ENCODE measurements at places on chromosomes 2 and 18. TPM values are rescaled to one million over a fixed set of nuclear protein-coding genes. Genes with fewer than 3 reads are reported as not detected.
A peak's percentile ranks its signal among the peaks of the same experiment; 100 is the strongest.

ST6GAL2 gene
- not detected for total RNA-seq

AGXT gene
- total RNA-seq, result not detected

TYW5 gene
- 16.1 TPM for total RNA-seq

ALLC gene
- not detected for total RNA-seq

- ATAC-seq, result peak; percentile 44
These were observed 34.0 kb downstream of the EML6 start for GRCh38 chr2:54757500-54757899.

DNA sequence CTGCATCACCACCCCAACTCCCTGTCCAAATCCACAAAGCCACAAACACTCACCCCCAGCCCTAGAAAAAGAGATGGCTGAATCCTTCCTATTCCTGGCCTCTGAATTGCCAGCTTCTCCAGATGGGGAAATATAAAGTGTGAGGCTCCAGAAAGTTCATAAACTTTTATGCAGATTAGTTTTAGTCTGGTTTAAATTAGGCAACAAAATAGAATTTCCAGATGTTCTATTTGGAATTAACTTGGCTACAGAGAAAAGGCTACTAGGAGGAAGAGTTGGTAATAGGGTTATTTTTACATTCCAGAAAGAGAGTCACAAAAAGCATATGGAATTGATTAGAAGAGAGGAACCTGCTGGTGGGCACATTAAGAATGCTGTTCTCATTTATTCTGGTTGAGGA, 56.0 kb downstream of the EN1 start:
- ATAC-seq, result no peak

- ATAC-seq, result no peak
These were observed 92.8 kb upstream of the MSH2 start for GRCh38 chr2:47309952-47310800.

GRCh38 chr2:192201116-192201515, 6.4 kb upstream of the TMEFF2 start:
- ATAC-seq, result no peak

DNA sequence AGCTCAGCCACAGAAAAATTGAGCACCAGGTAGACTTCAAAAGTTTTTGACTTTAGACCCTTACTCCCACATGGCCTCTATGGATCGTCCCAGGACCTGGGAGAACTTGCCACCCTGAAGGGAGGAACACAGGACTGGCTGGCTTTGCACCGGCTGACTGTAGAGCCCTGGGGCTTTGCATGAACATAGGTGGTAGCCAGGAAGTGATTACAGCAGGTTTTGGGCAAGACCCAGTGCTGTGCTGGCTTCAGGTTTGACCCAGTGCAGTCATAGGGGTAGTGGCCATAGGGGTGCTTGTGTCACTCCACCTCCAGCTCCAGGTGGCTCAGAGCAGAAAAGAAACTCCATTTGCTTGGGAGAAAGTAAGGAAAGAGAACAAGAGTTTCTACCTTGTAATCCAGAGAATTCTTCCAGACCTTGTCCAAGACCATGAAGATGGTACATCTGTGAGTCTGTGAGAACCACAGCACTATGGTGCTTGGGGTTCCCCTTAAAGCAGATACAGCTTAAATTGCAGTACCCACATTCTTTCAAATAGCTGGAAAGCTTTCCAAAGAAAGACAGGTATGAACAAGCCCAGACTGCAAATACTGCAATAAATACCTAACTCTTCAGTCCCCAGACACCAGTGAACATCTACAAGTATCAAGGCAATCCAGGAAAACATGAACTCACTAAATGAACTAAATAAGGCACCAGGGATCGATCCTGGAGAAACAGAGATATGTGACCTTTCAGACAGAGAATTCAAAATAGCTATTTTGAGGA, 13.0 kb upstream of the SESTD1 start:
- no peak for ATAC-seq

GRCh38 chr2:138035608-138036217, 71.4 kb downstream of the HNMT start:
- ATAC-seq, result no peak

- no peak for ATAC-seq
These were observed 67.9 kb upstream of the PNPT1 start for GRCh38 chr2:55761526-55761925.

GRCh38 chr2:55901941-55902340, 21.6 kb downstream of the EFEMP1 start:
- no peak for ATAC-seq

Data from activated T-helper 17 cell treated with anti-CD3 and anti-CD28 coated beads, Interleukin-2, amount 50 U/mL, for 72 hours (primary cell).